ENCODE measurements at places on chromosomes 13 and 19. TPM values are rescaled to one million over a fixed set of nuclear protein-coding genes. Genes with fewer than 3 reads are reported as not detected.
A peak's percentile ranks its signal among the peaks of the same experiment; 100 is the strongest.

Gene VSTM2B
- total RNA-seq = not detected

GRCh38 chr13:41271456-41272285, 8.3 kb upstream of the MTRF1 start:
- H3K4me1 ChIP-seq = no peaks in the 10 kb centered on the region
- peaks cover 18% of the 10 kb centered on the region for H3K36me3 ChIP-seq
- no peak for DNase-seq
- no peak overlapping the region for H3K4me3 ChIP-seq
- no peak overlapping the region for H3K27ac ChIP-seq

DNA sequence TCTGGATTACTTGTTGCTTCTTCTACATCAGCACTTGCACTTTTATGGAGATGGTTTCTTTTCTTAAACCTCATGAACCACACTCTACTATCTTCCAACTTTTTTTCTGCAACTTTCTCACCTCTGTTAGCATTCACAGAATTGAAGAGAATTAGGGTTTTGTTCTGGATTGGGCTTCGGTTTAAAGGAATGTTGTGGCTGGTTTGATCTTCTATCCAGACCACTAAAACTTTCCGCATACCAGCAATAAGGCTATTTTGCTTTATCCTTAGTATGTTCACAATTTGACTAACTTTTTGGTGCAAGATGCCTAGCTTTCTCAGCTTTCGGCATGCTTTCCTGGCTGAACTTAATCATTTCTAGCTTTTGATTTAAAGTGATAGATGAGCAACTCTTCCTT, 666.7 kb upstream of the MIR17HG start:
- no peak overlapping the region for H3K27ac ChIP-seq
- peaks cover 28% of the 10 kb centered on the region for H3K4me1 ChIP-seq
- no peaks in the 10 kb centered on the region for H3K36me3 ChIP-seq
- no peak for DNase-seq

Gene MYBPC2
- not detected for total RNA-seq

- H3K36me3 ChIP-seq = peaks cover 13% of the 10 kb centered on the region
- H3K4me3 ChIP-seq = no peak overlapping the region
- H3K27me3 ChIP-seq = peaks cover 10% of the 10 kb centered on the region
- peaks cover 25% of the 10 kb centered on the region for H3K4me1 ChIP-seq
- no peak for DNase-seq
These were observed 1.1 kb upstream of the LYL1 start for GRCh38 chr19:13103581-13104359.

GRCh38 chr19:4154571-4155312, 1.3 kb downstream of the CREB3L3 start:
- H3K36me3 ChIP-seq = no peaks in the 10 kb centered on the region
- H3K4me1 ChIP-seq = peaks cover 6% of the 10 kb centered on the region
- no peak overlapping the region for H3K4me3 ChIP-seq
- peaks cover 29% of the 10 kb centered on the region for H3K27me3 ChIP-seq

DNA sequence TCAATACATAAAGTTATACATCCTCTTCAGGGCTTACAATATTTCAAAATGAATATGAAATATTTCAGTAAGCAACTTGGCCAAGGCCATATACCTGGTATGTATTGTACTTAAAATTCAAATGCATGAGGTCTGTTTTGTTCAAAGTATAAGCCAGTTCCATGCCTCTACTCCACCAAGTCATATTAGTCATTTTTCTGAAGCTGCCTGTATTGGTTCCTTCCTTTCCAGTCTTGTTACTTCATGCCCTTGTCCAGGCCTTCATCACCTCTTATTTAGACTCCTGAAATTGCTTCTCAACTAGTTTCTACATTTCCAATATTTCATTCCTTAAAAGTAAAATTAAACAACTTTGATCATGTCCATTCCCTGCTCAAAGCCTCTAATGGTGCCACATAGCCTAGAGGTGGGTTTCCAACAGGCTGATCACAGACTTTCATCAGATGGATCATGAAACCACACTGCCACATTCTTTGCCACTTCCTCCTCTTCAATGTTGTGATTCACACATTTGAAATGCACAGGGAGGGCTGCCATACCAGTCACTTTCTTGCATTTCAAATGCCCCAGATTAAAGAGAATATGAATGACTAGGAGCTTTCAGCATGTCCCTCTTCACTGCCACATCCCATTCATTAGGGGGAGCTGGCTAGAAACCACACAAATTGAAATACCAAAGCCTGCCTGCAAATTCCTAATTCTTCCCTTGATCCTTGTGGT, 424.1 kb upstream of the DACH1 start:
- no peak overlapping the region for H3K4me3 ChIP-seq
- H3K27me3 ChIP-seq = no peaks in the 10 kb centered on the region
- H3K4me1 ChIP-seq = peaks cover 26% of the 10 kb centered on the region
- H3K27ac ChIP-seq = peak overlapping the region; percentile 63
- DNase-seq = peak; percentile 76

DNA sequence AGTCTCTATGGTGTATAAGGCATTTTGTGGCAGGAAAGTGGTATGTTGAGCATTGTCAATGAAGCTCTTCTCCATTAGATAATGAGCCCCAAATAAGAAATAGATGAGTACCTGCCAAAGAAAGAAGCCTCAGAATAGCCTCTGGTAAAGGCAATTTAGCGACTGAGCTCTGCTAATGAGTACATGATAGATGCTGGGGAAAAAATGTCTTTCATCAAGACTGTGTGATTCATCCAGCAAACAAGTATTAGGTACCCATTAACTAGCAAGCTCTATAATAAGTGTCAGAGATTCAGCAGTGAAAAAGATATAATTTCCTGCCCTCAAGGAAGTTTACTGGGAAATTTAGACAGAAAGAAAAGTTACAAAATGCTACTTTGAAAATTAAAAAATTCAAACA, 294.6 kb downstream of the ITGBL1 start:
- DNase-seq = no peak
- H3K36me3 ChIP-seq = no peaks in the 10 kb centered on the region
- H3K27ac ChIP-seq = no peak overlapping the region
- no peak overlapping the region for H3K4me3 ChIP-seq

Gene C19orf12
- 30.1 TPM for total RNA-seq

Gene TMIGD2
- not detected for total RNA-seq

DNA sequence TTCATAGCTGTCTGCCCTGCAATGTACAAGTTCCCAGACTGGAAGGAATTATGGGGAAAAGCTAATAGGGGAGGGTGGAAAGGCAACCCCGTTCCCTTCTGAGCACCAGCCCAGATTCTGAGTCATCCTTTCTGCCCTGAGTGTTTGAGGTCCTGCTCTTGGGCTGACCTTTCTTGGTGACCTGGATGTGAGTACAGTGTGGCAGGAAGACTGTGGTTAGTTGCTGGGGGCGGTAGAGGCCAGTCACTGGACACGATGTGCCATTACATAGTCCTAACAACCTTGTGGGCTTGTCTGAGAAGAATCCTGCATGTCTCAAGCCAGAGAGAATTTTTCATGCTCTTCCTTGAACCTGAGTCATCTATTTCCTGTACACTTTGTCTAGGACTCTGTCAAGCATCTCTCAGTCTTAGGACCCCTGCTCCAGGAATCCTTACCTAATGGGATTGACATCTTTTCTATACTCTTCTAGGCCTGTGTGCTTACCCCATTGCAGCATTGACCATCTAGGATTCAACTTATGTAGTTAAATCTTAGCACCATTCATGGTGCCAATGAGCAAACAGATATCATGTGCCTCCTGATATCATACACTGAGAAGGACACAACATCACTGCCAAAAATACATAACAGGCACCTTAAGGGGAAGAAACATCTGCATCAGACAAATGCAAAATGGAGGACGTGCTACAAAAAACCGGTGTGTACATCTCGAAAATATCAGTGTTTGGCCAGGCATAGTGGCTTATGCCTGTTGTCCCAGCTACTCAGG, 8.1 kb upstream of the ANGPTL4 start:
- peaks cover 5% of the 10 kb centered on the region for H3K27me3 ChIP-seq
- peaks cover 33% of the 10 kb centered on the region for H3K4me1 ChIP-seq
- peak overlapping the region; percentile 82 for H3K27ac ChIP-seq
- peak; percentile 97 for DNase-seq
- peaks cover 5% of the 10 kb centered on the region for H3K36me3 ChIP-seq

- no peak overlapping the region for H3K4me3 ChIP-seq
- H3K27me3 ChIP-seq = no peaks in the 10 kb centered on the region
- H3K4me1 ChIP-seq = peaks cover 23% of the 10 kb centered on the region
- no peaks in the 10 kb centered on the region for H3K36me3 ChIP-seq
These were observed 47.6 kb downstream of the GATAD2A start for GRCh38 chr19:19453125-19453454.

DNA sequence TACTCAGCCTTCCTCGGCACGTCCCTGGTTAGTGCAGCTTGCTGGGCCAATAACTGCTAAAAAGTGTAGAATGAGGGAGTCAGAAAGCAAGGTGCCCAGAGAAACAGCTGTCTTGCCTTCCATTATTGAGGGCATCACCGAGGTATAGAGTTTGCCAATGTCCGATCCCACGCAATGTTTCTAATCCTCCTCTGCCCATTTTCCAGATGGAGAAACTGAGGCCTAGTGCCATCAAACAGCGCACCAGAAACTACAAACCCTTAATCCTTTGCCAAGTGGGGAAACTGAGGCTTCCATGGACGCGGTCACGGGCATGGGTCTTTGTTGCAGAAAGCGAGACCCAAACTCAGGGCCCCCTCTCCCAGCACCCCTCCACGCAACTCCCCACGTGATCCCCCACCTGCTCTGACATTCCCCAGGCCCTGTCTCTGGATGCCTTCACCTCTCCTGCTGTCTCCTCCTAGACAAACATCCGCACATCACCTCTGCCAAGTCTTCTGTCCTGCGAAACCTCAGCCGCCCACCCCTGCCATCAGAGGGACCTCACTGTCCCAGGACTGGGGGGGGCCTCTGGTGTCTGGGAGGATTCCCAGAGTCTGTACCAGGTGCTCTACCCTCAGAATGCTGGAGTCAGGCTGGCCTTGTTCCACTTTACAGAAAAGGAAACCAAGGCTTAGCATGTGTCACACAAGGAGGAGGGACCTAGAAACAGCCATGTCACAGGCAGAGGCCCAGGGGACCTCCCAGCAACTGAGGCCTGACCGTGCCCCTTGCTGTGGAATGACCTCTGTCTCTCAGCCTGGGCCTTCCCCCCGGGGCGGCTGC, 930 bp upstream of the PDE4C start:
- H3K4me3 ChIP-seq = no peak overlapping the region
- H3K27me3 ChIP-seq = peaks cover 3% of the 10 kb centered on the region
- H3K27ac ChIP-seq = no peak overlapping the region
- H3K36me3 ChIP-seq = no peaks in the 10 kb centered on the region
- H3K4me1 ChIP-seq = peaks cover 14% of the 10 kb centered on the region

Gene GRIN2D
- total RNA-seq = 2.9 TPM

Gene ERICH4
- not detected for total RNA-seq

GRCh38 chr13:53778937-53779336, 750.3 kb downstream of the OLFM4 start:
- H3K4me1 ChIP-seq = no peaks in the 10 kb centered on the region
- H3K36me3 ChIP-seq = no peaks in the 10 kb centered on the region
- H3K27me3 ChIP-seq = peaks cover 2% of the 10 kb centered on the region
- no peak overlapping the region for H3K4me3 ChIP-seq
- no peak for DNase-seq

GRCh38 chr13:101013245-101013644, 338.6 kb upstream of the TMTC4 start:
- H3K36me3 ChIP-seq = no peaks in the 10 kb centered on the region
- H3K4me1 ChIP-seq = peaks cover 14% of the 10 kb centered on the region
- H3K27me3 ChIP-seq = peaks cover 1% of the 10 kb centered on the region
- H3K27ac ChIP-seq = no peak overlapping the region
- no peak overlapping the region for H3K4me3 ChIP-seq

- H3K4me3 ChIP-seq = peak overlapping the region; percentile 96
- DNase-seq = peak; percentile 16
- peaks cover 18% of the 10 kb centered on the region for H3K4me1 ChIP-seq
- H3K36me3 ChIP-seq = peaks cover 56% of the 10 kb centered on the region
These were observed 533 bp downstream of the ZNF544 start for GRCh38 chr19:58229255-58229639.

Gene CGB3
- not detected for total RNA-seq

Gene KL
- not detected for total RNA-seq

GRCh38 chr13:99260216-99260615, 2.0 kb upstream of the GPR18 start:
- peak overlapping the region; percentile 53 for H3K27ac ChIP-seq
- peaks cover 18% of the 10 kb centered on the region for H3K4me1 ChIP-seq
- H3K36me3 ChIP-seq = peaks cover 7% of the 10 kb centered on the region
- H3K27me3 ChIP-seq = peaks cover 3% of the 10 kb centered on the region
- no peak for DNase-seq

Gene CD70
- total RNA-seq = not detected

Gene DNAAF3
- 1.1 TPM for total RNA-seq
